ENCODE measurements at places on chromosomes 1 and 21.

DNA sequence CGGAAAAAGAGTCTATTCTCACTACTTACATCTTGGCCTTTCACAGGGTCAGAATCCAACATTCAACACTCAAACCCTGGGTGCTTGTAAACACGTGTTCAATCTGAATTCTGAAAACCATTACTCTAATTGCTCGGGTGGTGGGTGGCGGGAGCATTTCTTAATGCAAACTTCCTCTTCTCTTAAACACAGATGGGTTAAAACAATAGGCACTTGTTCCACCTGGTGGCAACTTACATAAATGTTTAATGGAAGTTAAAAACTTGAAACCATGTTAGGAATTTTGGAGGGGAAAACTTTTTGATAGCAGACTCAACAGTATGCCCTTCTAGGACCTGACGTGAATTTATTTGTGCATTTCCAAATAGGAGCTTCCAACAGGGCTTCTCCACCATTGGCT lies 23.4 kb upstream of the TDRD10 start:
- peak; percentile 44 for DNase-seq

DNA sequence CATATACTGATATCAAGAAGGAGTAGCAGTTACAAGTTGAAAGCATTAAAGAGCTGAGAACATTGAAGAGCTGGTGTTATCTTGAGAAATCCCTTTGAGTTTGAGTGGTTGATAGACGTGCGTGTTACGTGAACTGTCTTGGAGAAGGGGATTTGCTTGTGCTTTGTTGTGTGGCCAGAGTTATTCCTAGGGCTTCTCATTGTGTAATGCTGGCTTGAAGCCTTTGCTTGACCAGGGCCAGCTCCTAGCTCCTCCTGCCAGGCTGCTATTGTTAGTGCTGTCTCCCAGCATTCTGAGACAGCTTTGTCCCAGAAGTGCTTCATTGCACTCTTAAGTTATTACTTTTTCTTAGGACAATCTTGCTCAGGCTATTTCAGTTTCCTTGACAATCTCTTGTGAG lies 116.2 kb upstream of the KCNK2 start:
- DNase-seq: no peak

DNA sequence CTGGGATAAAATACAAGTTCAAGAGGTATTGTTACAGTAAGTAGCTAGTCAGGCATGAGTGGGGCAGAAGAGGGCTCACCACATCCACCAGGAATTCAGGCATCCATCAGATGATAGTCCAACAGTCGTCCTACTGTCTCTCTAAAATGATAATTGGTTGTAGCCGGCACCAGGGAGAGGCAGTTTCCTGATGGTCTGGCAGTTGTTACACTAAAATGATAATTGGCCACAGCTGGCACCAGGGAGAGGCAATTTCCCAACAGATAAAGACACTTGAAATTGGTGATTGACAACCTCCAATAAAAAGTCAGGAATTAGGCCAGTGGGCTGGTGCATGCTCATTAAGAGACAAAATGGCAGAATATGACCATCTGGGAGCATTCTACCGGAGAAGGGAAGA lies 545.8 kb downstream of the AMY1C start:
- DNase-seq: no peak

GRCh38 chr1:116951200-116951935 lies 41.7 kb downstream of the PTGFRN start:
- DNase-seq: no peak

GRCh38 chr1:16607433-16607851 lies 5.9 kb downstream of the NBPF1 start:
- DNase-seq: no peak

- no peak for DNase-seq
These were observed 198.3 kb downstream of the CYYR1 start for GRCh38 chr21:26374817-26375216.

DNA sequence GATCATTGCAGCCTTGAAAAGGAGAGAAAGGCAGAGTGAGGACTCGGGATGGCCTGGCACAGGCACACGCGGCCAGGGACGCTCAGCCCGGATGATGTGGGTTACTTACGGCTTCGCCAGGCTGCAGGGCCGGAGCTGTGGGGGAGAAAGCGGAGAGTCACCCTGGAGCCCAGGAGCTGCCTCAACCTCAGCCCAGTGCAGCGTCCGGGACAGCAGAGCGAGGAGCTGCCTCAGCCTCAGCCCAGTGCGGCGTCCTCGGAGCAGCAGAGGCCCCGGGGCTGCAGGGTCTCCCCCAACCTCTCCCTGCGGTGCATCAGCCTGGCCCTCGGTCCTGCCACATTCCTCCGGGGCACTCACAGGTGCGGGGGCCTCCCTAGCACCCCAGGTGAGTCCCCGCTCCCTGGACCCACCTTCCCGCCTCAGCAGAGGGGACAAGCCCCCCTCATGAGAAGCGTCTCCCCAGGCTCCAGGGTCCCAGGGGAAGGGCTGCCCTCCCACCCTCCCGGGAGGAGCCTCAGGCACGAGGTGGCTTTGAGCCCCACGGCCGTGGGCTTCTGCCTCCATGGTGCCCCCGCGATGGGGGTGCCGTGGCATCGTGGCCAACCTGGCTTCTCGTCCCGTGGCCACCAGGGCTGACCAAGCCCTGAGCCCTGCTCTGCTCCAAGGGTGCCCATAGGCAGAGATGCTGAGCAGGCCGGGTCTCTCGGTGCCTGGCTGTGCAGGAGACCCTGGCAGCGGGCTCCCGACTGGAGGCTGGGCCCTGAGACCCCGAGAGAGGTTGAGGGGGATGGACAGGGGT lies 10.5 kb upstream of the RNF223 start:
- no peak for DNase-seq

GRCh38 chr1:94236630-94237290 lies 624 bp downstream of the ARHGAP29 start:
- peak; percentile 15 for DNase-seq

DNA sequence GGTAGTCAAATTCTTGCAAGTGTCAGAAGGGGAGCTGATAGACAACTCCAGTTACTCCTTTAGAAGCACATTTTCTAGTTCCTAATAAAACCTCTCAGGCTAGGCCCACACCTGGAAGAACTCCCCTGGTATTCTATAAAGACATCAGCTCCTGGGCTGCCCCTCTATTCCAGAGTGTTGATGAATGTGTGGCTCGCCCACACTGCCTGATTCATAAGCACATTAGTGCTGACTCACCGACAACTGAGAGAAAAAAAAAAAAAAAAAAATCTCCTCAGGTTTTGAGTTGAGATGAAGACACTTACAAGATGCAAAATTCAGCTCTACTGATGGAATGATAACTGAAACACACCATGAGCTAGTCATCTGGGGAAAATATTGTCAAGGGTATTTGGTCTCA lies 188.1 kb downstream of the TNR start:
- peak; percentile 17 for DNase-seq

GRCh38 chr1:95583661-95584210 lies 349.7 kb downstream of the RWDD3 start:
- DNase-seq: no peak

- DNase-seq: peak; percentile 5
These were observed 2.2 kb downstream of the TNFRSF4 start for GRCh38 chr1:1211541-1212441.

DNA sequence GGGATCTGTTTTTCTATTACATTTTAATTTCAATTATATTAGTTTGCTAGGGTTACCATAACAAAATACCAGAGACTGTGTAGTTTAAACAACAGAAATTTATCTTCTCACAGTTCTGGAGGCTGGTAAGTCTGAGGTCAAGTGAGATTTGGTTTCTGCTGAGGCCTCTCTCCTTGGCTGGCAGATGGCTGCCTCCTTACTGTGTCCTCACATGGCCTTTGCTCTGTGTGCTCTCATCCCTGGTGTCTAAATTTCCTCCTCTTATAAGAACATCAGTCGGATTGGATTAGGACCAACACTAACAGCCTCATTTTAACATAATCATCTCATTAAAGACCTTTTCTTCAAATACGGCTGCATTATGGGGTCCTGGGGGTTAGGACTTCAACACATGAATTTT lies 195.2 kb upstream of the CHODL start:
- no peak for DNase-seq

DNA sequence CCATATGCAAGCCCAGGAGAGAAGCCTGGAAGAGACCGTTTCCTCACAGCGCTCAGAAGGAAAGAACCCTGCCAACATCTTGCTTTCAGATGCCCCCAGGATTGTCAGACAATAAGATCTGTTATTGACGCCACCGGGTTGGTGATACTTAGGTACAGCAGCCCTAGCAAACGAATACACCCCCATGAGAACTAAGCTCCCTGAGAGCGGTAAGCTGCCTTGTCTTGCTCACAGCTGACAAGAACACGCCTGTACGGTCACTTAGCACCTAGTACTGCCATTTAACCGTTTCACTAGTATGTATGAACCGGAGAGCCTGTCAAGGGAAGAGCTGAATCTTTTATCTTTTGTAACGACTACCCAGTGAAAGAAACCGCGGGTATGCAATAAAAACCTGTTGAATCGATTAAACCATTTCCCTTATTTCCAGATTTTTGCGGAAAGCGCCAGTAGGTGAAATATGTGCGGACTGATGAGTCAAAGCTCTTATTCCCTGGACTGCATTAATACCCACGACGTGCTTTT lies 619 bp upstream of the ZBTB8B start:
- DNase-seq: no peak

GRCh38 chr1:37315371-37315846 lies 159.0 kb upstream of the ZC3H12A start:
- DNase-seq: no peak

DNA sequence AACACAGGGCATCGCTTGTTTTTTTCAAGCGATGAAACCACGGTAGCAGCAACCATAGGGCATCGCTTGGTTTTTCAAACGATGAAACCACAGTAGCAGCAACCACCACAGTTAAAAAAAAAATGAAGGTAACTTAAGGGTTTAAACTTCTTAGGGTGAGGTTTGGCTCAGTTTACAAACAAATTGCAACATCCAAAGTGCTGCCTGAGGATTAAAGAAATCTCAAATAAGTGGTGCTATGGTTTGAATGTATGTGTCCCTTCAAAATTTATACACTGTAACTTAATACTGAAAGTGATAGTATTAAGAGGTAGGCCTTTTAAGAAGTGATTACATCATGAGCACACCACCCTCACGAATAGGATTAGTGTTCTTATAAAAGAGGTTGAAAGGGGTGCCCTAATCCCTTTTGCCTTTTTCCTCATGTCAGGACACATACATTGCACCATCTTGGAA lies 6.4 kb upstream of the GBP5 start:
- DNase-seq: no peak

DNA sequence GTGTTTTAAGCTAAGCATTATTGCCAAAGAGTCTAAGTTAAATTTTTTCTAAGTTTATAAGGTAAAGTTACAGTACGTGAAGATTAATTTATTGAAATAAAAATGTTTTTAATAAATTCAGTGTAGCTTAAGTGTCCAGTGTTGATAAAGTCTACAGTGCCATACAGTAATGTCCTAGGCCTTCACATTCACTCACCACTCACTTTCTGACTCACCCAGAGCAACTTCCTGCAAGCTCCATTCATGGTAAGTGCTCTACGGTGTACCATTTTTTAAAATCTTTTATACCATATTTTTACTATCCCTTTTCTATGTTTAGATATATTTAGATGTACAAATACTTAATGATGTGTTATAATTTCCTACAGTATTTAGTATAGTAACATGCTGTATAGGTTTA lies 173.2 kb downstream of the CACNA1E start:
- no peak for DNase-seq

DNA sequence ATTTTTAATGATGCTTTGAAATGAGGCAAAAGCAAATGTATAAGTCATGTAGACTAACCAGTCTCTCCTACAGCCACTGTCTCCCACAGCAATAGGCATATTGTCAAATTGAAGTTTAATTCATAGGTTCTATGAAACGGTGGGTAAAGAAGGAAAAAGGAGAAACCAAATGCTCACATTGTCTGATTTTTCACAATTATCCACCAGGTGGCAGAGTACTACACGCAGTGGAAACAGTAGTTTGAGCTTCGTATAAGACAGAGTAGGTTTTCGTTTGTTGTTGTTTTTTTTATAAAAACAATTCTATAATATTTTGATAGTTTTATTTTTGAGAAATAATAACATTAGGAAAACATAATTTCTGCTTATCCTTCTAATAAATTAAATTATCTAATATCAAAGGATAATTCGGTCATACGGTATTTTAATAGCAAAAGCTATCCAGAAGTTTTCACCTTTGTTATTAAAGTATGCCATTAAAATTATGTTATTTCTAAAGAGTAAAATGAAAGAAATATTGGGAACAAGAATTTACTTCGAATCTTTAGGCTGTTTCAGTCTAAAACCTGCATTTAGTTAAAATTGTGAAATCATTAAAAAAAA lies 39.1 kb downstream of the TYW3 start:
- no peak for DNase-seq

- no peak for DNase-seq
These were observed 21.9 kb downstream of the UBE2Q1 start for GRCh38 chr1:154536570-154536969.

- no peak for DNase-seq
These were observed 834.0 kb upstream of the TMPRSS15 start for GRCh38 chr21:19237608-19238007.

DNA sequence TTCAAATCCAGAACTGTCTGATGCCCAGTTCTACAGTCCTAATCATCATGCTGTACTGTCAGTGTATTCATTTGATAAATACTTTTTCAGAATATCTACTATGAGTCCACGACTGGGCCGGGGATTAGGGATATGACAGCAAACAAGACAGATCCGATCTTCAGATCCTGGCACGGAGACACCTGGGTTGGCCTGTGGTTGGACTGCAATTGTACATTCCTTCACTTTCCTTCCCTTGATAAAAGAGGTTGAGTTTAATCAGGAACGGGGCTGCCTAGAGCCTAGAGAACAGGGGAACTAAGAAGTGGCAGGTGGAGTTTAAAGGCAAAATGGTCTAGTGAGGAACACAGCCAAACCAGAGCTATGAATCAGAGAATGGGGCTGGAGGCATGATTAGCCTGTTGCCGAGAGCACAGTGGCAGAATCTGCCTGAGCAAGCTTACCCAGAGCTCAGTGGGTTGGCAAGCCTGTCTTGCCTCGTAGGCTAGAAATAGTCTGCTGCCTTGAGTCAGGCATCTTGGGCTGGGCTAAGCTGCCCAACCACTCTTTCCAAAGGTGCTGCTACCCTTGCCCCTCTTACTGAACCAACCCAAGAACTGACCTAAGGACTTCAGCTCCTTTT lies 38.1 kb upstream of the PTCH2 start:
- no peak for DNase-seq

DNA sequence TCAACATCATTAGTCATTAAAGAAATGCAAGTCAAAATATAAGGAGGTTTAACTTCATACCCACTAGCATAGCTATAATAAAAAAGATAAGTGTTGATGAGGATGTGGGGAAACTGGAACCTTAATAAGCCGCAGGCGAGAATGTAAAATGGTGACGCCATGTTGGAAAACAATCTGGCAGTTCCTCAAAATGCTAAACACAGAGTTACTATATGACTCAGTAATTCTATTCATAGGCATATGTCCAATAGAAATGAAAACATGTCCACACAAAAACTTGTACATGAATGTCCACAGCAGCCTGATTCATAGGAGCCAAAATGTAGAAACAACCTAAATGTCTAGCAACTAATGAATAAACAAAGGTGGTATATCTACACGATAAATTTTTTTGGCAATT lies 23.2 kb downstream of the DDX59 start:
- no peak for DNase-seq

- no peak for DNase-seq
These were observed 69.7 kb upstream of the RGL1 start for GRCh38 chr1:183735069-183735860.

GRCh38 chr1:100578201-100578600 lies 40.3 kb downstream of the GPR88 start:
- no peak for DNase-seq

GRCh38 chr1:207669528-207670009 lies 24.6 kb downstream of the CR1L start:
- no peak for DNase-seq
